ENCODE measurements at places on chromosomes 3 and 15.

- no peak for DNase-seq
These were observed 224.1 kb upstream of the TPRG1 start for GRCh38 chr3:188947401-188948280.

GRCh38 chr3:178456621-178457285 lies 79.5 kb upstream of the KCNMB2 start:
- DNase-seq = no peak

GRCh38 chr3:41307065-41307464 lies 107.8 kb downstream of the CTNNB1 start:
- DNase-seq = no peak

- no peak for DNase-seq
These were observed 75.3 kb downstream of the RFX7 start for GRCh38 chr15:56168394-56168793.

DNA sequence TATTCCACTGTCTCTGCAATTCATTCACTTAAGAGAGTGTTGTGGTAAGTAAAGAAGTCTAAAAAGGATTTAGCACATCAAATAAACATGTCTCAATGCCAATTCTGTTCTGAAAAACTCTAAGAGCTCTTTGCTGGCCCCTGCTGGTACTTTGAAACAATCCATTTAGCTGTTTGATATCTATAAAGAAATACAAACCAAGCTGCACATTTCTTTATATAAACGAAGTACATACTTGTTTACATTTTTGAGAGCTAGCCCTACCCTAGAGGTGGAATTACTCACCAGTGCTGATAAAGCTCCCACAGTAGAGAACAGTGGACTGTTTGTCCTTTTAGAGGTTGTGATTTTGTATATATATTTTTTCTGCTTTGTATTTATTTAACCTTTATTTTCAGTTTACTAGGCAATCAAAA lies 75.5 kb downstream of the NEDD4 start:
- DNase-seq = no peak

GRCh38 chr3:155495387-155495786 lies 201.9 kb upstream of the STRIT1 start:
- no peak for DNase-seq

GRCh38 chr15:79455361-79455760 lies 23.2 kb downstream of the MINAR1 start:
- no peak for DNase-seq

- DNase-seq = no peak
These were observed 154.9 kb upstream of the ANKRD28 start for GRCh38 chr3:15952543-15953175.

GRCh38 chr15:80160570-80161156 lies 7.9 kb downstream of the FAH start:
- DNase-seq = peak; percentile 52

- DNase-seq = no peak
These were observed 128.6 kb downstream of the SLCO3A1 start for GRCh38 chr15:91981821-91982800.

- no peak for DNase-seq
These were observed 22.7 kb downstream of the DHX30 start for GRCh38 chr3:47825590-47825989.

DNA sequence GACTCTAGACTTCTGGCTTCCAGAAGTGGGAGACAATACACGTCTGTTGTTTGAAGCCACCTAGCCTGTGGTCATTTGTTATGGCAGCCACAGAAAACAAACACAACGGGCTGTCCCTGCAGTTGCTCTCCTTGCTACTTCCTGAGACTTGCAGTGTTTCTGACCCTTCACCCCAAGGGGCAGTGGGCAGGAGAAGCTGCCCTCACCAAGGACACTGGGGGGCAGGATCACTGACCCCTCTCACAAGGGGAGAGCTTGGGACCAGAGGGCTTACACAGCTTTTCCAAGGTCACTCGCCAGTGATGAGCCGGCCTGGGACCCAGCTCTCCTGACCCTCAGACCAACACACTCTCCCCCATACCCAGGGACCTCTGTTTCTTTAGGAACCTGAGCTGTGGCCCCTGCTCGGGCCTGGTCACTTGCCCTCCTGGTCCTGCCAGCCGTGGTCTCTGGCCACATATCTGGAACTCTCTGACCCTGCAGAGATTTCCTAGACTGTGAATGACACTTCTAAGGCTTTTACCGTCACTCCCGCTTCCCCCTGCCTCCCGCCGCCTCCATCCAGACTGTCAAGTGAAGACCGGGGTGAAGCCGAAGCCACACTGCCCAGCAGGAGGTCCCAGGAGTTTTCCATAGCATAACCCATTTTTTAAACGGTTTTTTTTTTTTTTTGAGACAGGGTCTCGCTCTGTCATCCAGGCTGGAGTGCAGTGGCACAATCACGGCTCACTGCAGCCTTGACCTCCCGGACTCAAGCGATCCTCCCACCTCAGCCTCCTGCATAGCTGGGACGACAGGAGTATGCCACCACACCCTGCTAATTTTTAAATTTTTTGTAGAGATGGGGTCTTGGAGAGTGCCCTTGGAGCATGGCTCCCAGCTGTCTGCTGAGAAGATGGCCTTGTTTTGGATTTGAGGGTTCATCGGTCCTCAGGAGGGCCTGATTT lies 4.4 kb downstream of the ATP2B2 start:
- no peak for DNase-seq

DNA sequence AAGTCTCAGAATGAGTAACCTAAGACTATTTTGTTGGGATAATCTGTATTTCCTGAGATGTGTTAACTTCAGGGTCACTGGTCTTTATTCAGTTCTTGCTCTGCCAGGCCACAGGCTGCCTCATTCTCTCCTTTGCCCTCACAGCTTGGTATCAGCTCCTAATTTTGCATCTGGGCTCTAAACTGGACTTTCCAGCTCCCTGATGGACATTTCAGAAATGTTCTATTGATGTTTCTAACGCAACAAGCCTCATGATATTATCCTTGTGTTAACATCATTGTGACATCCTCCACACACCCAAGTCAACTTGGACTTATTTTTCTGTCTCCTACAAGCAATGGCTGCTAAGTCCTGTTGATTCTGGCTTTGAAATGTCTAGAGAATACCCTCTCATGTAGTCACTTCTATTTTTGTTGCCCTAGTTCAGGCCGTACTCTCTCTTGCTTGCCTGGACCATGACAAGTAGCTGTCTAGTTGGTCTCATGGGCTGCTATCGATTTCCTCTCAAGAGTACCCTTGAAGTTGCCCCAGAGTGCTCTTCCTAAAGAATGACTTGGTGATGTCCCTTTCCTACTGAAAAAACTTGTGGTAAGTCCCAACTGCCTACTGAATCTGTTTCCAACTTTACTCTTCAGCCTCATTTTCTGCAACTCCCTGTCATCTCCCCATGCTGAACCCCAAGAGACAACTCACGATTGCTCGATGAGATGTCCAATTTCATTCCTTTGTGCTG lies 52.7 kb downstream of the CHST2 start:
- DNase-seq = no peak

GRCh38 chr3:46667061-46667621 lies 26.3 kb downstream of the ALS2CL start:
- no peak for DNase-seq

DNA sequence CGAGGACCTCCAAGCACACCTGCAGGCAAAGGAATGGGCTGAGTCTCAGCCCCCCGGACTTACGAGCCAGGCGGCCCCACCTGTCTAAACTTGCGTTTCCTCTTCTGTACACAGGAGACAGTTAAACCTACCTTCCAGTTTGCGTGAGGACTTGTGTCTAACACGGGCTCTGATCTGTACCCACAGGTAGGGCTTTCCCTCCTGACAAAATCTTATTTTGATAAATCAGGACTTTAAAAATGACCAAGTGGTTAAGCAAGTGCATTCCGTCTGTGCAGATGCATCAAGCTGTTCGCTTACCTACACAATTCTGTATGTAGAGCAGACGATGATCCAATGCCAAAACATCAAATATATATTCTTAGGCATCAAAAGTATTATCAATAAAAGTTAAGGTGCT lies 238.0 kb downstream of the XXYLT1 start:
- no peak for DNase-seq

DNA sequence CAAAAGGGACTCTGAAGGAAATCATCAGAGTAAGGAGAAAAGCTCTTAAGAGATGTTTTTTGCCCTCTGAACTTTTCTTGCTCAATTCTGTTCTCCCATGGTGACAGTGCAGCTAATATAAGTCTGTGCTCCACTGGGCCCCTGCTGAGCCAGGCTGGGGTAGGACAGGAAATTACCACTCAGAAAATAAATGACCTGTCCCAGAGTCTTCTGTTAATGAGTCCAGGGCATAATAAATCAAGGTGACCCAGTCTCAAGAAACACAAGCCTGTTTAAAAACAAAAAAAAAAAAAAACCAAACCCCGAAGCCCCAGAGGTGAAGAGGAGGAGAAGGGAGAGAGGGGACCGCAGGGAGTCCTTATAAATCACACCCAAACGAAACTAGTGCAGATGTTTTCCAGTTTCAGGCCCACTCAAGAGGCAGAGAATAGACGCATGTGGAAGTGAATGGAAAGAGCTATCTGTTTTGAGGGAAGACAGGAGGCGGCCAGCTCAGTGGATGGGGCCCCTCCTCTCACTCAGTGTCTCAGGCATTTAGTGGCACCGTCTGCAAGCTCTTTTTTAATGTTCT lies 59.8 kb upstream of the BOC start:
- no peak for DNase-seq

DNA sequence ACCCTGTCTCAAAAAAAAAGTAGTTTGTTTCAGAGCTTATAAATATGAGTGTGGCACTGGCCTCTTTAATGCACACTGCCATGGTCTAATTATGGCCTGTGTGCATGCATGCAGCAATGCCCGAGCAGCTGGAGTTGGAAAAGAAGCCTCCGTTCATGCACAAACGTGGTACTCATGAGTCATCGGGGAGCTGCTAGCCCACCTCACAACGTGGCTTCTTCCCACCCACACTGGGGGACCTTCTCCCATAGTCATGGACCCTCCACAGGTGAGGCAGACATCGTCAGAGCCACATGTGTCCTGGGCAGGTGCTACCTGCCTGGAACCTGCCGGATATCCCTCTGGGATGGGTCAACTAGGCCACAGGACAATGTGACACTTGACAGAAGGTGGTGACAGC lies 66.7 kb downstream of the ATP10A start:
- DNase-seq = no peak

DNA sequence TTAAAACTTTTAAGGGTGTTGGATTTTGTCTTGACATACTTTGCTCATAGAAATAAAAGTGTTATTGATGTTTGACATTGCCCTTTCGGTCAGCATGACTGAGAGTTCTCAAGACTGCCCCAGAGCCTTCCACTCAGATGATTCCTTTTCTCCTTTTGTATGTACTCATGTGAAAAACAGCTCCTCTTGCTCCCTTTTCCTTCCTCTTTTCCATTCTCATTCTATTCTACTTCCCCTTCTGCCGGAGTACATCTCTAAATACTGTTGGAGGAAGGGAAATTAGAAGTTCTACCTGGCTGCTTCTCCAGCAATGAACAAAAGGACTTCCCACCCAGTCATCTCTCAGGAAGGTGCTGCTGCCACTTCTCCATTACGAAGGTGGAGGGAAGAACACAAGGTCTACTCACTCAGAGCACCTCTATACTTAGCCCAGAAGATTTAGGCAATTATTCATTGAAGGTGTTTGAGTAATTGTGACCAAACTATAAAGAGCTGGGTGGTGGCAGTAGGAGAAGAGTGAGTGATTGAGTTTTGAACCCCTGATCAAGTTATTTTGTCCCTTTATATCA lies 163.8 kb upstream of the MBNL1 start:
- no peak for DNase-seq

DNA sequence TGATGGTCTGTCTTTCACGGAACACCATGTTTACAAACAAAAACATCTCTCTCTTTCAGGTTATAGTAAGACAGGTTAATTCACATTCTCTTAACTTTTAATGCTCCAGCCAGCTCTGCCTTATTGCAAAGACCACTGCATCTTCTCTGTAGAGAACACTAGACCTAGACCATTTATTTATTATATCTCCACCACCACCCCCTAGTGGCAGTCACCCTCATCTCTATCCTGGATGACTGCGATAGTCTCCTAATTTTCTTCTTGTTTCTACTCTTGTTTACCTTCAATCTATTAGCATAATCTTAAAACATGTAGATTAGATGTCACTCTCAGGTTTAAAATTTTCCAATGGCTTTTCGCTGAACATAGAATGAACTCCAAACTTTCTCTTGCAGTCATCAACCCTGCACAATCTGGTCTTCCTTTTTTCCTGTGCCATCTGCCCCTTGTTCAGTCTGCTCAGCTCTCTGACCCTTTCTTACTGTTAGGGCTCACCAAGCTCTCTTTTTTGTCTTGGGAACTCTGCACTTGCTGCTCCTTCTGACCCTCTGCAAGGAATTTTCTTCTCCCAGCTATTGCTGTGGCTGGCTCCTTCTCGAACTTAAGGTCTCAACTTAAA lies 155.6 kb downstream of the SQOR start:
- peak; percentile 15 for DNase-seq

DNA sequence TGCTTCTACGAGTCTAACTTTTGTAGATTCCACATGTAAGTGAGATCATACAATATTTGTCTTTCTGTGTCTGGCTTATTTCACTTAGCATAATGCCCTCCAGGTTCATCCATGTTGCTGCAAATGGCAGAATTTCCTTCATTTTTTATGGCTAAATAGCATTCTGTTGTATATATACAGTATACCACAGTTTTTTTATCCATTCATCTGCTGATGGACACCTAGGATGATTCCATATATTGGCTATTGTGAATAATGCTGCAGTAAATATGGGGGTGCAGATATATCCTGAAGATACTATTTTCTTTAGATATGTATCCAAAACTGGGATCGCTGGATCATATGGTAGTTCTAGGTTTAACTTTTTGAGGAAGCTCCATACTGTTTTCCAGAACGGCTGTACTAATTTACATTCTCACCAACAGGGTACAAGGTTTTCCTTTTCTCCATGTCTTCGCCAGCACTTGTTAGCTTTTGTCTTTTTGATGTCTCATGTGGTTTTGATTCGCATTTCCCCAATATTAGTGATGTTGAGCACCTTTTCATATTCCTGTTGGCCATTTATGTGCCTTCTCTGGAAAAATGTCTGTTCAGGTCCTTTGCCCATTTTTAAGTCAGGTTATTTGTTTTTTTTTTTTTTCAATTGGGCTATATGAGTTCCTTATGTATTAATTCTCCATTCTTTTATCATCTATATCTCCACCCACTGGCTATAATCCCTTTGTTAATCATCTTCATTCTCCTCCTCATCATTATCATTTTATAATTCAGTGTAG lies 26.9 kb downstream of the CHCHD4 start:
- DNase-seq = no peak

DNA sequence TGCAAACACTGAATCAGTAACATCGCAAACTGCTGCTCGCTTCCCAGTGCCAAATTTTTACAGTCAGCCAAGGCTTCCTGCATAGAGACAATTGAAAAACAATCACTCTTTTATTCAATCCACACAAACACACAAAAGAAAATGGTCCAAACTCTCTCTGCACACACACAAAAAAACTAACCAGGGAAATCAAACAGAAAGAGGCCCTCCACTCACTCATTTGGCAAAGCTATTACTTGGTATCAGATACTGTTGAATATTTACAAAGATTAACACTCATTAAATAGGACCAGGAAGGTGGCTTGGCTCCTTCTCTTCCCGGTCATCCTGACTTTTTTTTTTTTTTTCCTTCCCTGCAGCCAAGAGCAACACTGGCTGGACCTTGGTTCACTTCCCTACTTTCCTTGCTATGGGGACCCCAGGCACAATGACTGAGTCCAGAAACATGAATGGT lies 62.4 kb upstream of the SPATA12 start:
- DNase-seq = no peak

- no peak for DNase-seq
These were observed 95.2 kb downstream of the NR1D2 start for GRCh38 chr3:24040311-24040710.
